ENCODE measurements at places on chromosomes 6 and 20.

DNA sequence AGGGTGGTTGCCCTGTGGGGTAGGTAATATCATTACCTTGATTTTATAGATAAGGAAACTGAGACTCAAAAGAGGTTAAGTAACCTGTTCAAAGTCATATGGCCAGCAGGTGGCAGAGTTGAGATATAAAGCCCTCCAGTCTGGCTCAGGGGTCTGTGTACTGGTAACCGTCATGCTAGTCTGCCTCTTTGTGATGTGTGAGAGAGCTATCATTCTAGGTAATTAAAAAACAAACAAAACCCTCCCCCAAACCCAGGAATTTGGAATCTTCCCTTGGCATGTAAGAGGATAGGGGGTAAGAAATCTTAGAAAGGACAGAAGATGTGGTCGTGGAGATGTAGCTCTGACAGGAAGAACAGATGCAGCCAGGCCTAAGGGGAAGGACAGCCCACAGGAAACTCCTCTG is 206.0 kb downstream of the CDC5L start:
- DNase-seq, result peak; percentile 69

DNA sequence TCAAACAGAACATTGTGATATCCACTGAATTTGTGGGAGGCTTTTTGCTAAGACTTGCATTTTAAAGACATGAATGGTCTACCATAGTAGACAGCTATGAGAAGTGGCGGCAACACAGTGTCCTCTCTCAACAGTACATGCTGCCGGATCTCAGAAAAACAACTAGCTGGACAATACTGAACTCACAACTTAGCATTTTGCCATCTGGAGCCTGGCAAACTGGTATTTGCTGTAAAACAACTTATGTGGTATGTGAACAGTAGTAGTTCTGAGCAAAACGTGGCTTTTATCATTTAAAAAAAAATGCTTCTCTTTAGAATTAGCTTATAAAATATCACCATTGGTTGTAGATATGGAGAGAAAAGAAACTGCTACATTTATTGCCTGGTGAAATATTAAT is 3.3 kb upstream of the PXDC1 start:
- DNase-seq, result no peak

- no peak for DNase-seq
These were observed 903 bp downstream of the CNKSR3 start for GRCh38 chr6:154509421-154510143.

- no peak for DNase-seq
These were observed 31.1 kb downstream of the NCOA7 start for GRCh38 chr6:125821825-125822281.

DNA sequence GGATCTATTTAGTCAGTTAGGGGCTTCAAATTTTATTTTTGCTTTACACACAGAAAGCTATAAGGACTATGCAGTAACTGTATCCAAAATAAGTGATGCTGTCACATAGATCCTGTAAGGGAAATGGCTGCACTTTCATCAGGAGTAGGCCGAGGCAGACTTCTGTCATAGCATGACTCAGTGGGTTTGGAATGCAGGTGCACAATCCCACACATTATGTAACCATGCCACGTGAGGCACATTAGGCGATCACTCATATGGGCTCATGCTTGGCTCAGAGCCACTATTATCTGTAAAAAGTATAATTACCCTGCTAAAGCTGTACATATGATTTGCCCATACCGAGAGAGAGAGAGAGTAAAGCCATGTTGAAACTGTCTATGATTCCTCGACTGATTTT is 1189.4 kb upstream of the EYS start:
- DNase-seq, result no peak

GRCh38 chr20:828987-829386 is 4.5 kb upstream of the FAM110A start:
- no peak for DNase-seq

- no peak for DNase-seq
These were observed 7.5 kb downstream of the VGLL2 start for GRCh38 chr6:117272891-117273290.

DNA sequence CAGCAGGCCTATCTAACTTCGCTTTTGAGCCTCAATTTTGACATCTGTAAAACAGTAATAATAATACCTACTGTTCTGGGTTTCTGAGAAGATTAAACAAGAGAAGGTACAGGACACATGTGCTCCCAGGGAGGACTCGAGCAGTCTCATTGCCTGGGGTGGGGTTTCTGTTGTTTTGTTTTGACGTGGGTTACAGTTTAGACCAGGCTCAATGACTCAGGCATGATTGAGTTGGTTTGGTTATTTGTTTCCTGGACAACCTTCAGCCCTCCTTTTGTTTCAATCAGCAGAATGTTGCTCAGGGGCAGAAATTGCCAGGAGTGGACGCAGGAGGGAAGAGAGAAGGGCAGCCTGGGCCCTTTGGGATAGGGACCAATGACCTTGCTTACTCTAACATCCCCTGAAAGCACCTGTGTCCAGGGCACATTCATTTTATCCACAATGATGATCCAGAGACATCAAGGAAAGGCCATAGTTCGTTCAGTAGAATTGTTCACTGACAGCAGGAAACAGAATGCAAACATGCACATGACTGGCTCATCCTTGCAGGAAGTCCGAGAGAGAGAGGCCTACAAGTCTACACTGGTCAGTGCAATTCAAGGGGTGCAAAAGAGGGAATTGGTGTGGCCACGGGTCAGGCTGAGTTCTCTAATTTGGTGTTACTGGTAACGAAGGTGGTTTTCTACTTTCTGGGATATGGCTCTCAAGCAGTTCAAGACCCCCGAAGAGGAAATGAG is 74.5 kb upstream of the MRPS10 start:
- no peak for DNase-seq

DNA sequence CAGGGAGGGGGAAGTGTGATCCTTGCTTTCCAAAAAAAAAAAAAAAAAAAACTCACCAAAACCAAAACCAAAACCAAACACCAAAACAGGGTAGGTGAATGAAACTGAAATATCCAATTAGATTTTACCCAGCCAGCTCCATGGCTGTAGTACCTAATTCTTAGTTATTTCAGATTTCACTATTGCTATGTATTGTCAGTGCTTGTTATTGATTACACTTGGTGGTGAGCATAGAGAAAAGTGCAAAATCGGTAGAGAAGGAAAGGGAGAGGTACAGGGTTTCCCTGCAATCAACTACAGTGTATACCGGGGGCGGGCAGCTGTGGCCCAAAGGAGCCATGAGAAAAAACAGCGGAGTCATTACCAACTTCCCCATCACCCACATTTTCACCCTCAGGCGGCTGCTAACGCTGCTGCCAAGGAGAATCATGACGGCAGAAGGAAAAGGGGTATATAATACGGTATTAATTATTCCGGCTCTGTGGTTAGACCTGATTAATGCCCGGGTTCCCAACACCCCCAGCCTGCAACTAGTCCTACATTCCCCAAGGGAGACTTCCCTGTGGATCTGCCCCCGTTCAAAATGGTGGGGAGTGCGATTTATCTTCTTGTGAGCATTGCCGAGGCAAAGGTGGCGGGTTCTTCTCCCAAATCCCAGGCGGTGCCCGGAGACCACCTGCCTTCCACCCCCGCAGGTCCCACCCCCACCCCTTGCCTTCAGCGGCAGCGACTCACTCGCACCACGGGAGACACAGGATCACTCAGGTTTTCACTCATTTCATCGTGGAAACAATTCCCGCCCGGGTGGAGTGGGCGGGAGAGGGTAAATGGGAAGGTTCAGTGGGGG is at the start of gene C6orf62:
TSS of gene C6orf62 (minus strand) at position 30 of the 847 bp plus-strand sequence. CDS start 486 bp downstream, outside the sequence.
- DNase-seq, result no peak

- DNase-seq, result no peak
These were observed 3.6 kb downstream of the DTNBP1 start for GRCh38 chr6:15659181-15659580.

Data from fibroblast of skin of left biceps (primary cell).